ENCODE measurements at places on chromosomes 3 and 15. TPM values are rescaled to one million over a fixed set of nuclear protein-coding genes. Genes with fewer than 3 reads are reported as not detected.

DNA sequence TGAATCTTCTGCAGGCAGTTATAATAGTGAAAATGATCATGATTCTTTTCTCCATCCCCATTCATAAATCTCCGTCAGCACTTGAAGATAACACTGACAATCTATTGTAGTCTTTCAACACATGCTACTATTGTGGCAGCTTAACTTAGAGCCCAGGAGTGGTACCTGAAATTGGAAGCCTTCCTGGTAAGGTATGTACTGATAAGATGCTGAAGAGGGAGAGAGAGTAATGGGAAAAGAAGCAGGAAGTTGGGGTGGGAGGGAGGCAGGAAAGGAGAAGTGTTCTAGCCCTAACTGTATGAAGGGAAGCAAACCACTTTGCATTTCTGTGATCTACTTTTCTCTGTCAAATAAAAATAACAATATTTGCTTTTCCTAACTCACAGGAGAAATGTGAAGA, 197.4 kb upstream of the RORA start:
- no peak for DNase-seq

DNA sequence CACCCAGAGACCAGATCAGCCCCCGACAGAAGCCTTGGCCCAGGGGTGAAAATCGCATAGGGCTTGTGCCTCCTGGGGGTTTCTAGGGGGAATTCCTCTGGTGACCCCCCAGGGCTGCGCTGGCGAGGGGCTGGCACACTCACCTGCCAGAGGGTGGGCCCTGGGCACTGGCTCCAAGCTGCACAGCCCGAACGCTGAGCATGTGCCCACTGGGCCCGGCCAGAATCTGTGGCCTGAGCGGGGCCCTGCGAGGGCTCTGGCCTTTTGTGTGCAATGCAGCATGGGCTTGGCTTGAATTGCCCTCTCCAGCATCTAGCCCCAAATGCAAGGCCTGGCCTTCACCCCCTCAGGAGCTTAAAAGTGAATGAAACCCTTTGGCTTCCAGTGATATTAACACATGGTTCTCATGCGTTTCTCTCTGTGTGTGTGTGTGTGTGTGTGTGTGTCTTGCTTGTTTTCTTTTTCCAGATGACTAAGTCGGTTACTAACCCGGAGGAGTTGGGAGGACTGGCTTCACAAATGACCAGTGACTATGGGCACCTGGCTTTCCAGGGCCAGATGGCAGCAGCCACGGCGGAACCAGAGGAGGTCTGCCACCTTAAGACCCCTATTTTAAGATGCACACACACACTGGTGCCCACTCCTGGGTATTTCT, 259.1 kb upstream of the TPM1 start:
- DNase-seq, result no peak

The BLOC1S6 gene
- total RNA-seq, result 46.9 TPM

- peak; percentile 5 for DNase-seq
These were observed 194.1 kb upstream of the ZBTB20 start for GRCh38 chr3:115341208-115341607.

The ARGFX gene
- total RNA-seq, result not detected

Data from activated CD8-positive, alpha-beta T cell treated with anti-CD3 and anti-CD28 coated beads for 36 hours (primary cell).